AG04449 (cell line): ENCODE measurements at places on chromosomes 6 and 20.
A peak's percentile ranks its signal among the peaks of the same experiment; 100 is the strongest.

DNA sequence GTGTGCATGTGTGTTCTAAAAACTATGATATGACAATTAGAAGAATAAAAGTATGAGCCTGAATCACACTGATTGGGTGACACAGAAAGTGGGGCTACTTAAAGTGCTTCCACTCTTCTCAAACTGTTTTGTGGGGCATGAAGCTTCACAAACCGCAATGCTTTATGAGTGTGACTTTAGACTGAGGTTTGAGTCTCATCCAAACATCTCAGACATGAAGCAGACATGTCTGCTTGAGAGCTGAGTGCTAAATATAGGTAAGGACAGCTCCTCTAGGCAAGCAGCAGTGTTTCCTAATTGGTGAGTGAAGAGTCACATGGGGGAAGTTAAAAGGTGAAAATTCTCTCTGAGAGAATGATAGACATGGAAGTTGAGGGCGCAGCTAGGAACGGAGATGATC is 726.9 kb upstream of the CITED2 start:
- peak; percentile 34 for DNase-seq

GRCh38 chr6:163958646-163959045 is 544.1 kb downstream of the QKI start:
- no peak for DNase-seq

GRCh38 chr6:48032151-48032550 is 78.8 kb downstream of the PTCHD4 start:
- DNase-seq: peak; percentile 14

GRCh38 chr6:25706314-25707014 is 48.1 kb upstream of the SLC17A4 start:
- no peak for DNase-seq

- DNase-seq: peak; percentile 67
These were observed 66.3 kb downstream of the NCOA3 start for GRCh38 chr20:47568019-47568418.

- DNase-seq: no peak
These were observed 27.9 kb downstream of the LOC128125822 start for GRCh38 chr6:63600136-63600535.

DNA sequence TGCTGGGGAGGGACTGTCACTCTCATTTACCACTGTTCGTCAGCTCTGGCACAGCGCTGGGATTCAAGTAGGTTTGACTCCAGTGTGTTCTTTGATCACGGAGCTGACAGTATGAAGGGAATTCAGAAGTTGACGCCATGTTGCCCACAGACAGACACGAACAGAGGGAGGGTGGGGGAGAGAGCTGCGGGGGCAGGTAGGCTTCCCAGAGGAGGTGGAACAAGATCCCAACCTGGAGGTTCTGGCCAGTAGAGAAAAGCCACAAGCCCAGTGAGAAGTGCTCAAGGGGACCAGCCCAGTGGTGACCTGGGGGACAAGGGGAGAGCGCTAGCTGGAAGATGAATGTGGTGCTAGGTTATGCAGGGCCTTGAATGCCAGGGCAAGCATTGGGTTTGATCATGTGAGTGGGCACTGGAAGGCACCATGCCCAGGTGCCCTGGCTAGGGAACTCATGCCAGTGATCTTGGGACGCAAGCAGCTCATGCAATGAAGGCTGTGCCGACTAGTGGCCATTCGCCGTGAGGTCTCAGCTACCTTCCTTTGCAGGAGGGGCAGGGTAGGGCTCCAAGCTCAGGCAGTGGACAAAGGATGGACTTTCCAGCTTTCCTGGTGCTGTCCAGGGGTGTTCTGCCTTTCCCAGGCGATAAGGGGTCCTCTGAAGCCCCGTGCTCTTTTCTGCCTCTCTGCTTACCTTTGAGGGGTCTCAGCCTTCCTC is 50.4 kb upstream of the APCDD1L start:
- no peak for DNase-seq

DNA sequence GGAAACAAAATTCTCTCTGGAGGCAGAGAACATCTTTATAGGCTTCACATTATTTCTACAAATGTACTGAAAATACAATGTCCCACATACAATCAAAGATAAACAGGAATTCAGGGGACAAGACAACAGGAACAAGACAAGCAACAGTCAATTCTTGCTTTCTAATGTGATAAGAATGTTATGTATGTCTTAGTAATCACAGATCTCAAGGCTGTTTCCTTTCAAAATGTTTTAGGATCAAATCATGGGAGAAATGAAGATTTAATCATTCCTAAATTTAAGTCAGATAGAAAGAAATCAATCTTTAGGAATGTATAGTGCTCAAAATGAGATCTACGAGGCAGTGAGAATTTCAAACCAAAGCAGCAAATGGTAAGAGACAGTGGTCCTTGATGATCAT is 32.1 kb downstream of the NEDD9 start:
- DNase-seq: no peak

DNA sequence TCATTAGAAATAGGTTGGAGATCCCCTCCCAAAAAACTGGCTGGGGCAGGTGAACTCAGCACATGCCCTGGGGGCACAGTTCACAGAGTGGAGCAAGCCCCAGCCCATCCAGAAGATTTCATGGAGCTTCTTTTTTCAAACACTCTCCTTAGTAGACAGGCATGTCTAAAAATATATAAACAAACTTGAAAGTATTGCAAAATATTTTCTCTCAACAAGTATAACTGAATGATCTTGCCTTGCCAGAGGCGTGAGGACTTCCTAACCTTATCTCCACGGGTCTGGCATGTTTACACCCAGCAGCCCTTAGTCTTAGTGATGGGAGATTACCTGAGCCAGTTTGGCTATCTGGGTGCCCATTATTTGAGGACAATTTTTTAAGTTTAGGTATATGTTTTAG is 107.1 kb downstream of the QRSL1 start:
- DNase-seq: no peak

GRCh38 chr6:53353624-53354023 is 4.9 kb upstream of the ELOVL5 start:
- DNase-seq: no peak

DNA sequence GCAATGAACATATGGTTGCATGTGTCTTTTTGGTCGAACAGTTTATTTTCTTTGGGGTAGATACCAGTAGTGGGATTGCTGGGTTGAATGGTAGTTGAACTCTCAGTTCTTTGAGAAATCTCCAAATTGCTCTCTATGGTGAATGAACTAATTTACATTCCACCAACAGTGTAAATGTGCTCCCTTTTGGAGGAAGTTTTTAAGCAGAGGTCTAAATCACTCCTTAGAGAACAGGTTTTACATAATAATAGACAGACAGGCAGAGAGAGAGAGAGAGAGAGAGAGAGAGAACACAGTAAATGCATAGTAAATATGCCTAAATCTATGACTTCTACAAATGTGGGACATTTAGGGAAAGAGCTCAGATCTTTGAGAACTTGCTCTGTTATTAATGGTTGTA is 37.6 kb downstream of the GRM1 start:
- DNase-seq: no peak

DNA sequence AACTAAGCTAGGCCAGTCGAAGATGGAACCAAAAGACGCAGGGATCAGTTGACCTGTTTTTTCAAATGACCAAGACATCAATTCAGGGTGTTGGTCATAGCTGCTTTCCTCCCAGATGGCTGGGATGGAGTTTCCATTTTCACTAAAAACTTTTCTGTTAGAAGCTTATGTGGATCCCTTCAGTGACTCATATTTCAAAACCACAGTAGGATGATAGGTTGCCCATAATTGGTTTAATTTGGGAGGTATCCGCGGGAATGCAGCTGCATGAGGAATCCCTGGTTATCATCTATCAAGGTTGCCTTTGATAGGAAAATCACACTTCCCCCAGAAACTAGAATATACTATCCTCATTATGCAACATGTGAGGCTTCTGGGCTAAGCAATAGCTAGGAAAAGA is 150.9 kb upstream of the MLIP start:
- no peak for DNase-seq

- DNase-seq: no peak
These were observed 77.5 kb downstream of the C6orf118 start for GRCh38 chr6:165231581-165232561.

DNA sequence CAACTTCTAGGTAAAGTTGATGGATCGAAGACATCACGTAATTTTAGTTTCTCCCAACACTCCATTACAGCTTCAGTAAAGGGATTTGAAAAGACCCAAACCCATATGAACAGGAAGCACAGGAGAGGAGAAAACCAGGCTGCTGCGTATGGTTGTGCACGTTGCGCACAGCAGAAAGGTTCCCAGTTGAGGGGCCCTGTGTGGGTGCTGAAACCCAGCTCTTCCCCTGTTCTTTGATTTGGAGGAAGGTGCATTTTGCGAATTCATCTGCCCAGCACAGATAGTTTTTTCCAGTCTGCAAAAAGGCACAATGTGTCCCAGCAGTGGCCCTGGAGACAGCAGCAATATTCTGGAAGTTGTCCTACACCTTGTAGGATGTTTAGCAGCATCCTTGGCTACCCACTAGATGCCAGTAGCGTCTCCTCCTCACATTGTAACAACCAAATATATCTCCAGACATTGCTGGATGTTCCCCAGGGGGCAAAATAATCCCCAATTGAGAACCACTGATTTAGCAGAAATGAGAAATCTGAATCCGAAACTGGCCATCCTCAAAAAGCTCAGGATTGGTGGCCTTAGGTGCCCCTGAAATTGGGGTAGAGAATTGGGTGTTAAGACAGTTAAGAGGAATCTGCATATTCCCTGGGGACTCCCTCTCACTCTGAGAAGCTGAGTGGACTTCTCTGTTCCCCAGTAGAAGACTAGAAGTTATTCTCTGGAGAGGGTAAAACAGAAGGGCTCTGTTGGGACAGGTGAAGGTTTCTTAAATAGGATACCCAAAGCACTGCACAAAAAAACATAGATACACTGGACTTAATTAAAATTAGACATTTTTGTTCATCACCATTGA is 12.2 kb downstream of the SUN5 start:
- no peak for DNase-seq

- no peak for DNase-seq
These were observed 68.6 kb downstream of the NRN1 start for GRCh38 chr6:5937936-5938706.

DNA sequence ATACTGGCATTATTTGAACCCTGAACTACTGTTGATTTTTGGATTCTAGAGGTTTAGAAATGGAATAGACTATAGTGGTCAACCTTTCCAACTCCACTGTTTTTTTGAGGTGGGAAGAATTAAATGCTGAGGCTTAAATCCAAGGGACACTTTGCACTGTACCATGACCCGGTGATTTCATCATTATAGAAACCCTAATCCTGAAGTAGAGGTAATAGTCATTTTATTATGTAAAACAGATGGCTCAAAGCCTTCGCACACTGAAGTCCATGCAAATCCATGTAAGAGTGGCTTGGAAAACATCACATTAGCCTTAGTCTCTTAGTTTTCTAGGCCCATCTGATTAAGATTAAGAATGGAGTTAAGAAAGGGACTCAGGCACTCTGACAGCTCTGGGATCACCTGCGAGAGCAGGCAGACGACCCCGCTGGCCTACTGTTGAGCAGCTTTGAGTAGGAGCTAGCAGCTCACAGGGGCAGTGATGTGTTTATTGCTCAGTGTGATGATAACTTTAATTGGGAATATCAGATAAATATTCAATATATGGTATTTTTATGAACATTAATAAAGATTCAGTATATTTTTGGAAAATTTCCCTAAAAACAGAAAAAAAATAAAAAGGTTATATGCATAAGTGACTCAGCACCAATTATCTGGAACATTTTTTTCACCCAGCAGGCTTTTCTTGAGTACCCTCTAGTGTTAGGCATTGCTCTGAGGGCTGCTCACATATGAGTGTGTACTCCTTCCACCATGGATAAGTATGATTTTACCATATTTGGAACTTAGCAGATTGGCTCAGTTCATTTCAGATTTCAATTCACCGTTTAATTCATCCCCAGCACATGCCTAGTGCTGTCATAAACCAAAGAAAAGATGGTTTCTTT is 13.4 kb downstream of the SLX4IP start:
- DNase-seq: no peak

- DNase-seq: no peak
These were observed 592.0 kb downstream of the UTRN start for GRCh38 chr6:144877118-144877517.

DNA sequence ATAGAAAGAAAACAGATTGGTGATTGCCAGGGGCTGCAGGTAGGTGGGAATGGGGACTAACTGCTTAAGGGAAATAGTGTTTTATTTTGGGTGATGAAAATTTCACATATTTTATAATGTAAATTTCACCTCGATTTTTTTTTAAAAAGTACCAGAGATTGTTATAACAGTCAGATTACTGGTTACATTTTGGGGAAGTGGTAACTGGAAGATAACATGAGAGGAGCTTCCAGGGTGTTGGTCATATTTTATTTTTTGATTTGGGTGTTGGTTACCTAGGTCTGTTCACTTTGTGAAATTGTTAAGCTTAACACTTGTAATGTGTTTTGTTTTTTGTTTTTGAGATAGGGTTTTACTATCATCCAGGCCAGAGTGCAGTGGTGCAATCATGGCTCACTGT is 17.2 kb upstream of the CRIP3 start:
- DNase-seq: no peak

- DNase-seq: no peak
These were observed 111.5 kb upstream of the CITED2 start for GRCh38 chr6:139485742-139486475.

GRCh38 chr6:168314948-168315347 is 4.6 kb downstream of the DACT2 start:
- peak; percentile 0 for DNase-seq

GRCh38 chr20:18001131-18001921 is 32.5 kb downstream of the MGME1 start:
- DNase-seq: no peak

- no peak for DNase-seq
These were observed 15.9 kb upstream of the TMEM30A start for GRCh38 chr6:75300531-75300855.

- DNase-seq: no peak
These were observed 146.3 kb downstream of the EPM2A start for GRCh38 chr6:145588981-145589380.

DNA sequence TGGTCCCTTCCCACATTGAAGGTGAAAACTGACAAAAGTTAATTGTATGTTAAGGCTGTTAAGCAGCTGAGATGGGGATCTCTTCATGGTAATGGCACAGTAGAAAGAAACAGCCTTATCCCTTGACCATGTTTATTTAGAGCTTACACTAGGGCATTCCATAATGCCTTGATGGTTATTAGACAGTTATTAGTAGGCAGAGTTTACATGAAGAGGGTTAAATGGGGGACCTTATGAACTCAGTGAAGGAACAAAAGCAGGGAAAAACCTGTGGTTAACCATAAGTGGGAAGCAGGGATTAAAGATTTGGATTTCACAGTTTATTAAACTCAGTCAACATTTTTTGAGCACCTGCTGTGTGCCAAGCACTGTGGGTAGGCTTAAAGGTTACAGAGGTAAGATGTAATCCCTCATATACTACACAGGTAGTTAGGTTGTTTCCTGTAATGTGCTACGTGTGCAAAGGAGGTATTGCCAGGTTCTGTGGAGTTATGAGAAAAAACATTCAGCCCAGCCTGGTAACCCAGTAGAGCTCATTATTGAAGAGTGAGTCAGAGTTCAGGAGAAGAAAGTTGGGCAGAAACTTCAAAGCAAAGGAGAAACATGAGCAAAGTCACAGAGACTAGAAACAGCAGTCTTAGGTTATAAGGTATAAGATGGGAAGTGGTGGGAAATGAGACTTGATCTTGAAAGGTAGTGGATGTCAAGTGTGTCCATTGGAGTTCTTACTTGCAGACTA is 32.3 kb upstream of the GNRH2 start:
- peak; percentile 19 for DNase-seq

GRCh38 chr6:155832596-155832995 is 377.0 kb upstream of the NOX3 start:
- DNase-seq: peak; percentile 23
